Upper lobe of left lung (tissue), 6 donors: ENCODE measurements at places on chromosomes 5 and 9. TPM values are rescaled to one million over a fixed set of nuclear protein-coding genes. Genes with fewer than 3 reads are reported as not detected.

The COL23A1 gene
- 0.61 TPM for total RNA-seq

The CAMK4 gene
- 2.2 TPM for total RNA-seq

DNA sequence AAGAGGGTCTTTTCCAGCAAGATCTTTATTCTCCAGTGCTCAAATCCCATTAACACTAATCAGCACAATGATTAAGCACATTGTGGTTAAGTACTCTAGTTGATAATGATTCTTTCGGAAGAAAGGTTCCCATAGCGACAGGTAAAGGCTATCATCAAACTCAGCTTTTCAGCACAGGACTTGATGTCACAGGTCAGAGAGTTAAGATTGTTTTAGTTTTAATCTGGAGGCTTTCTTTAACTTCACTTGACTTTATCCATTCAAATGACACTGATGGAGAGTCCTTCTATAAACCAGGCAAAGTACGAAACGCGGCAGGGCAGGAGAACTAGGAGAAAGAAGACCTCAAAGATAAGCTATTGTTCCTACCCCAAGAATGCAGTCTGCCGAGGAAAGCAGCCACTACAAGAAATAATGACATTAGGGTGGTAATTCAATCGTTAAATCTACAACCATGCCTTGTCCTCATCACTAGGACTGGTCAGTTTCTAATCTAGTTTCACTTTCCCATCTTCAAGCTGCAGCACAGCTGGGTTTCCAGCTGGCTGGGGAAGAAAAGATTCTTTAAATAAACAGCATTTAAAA lies 4.6 kb downstream of the NRG2 start:
- no peak for DNase-seq

DNA sequence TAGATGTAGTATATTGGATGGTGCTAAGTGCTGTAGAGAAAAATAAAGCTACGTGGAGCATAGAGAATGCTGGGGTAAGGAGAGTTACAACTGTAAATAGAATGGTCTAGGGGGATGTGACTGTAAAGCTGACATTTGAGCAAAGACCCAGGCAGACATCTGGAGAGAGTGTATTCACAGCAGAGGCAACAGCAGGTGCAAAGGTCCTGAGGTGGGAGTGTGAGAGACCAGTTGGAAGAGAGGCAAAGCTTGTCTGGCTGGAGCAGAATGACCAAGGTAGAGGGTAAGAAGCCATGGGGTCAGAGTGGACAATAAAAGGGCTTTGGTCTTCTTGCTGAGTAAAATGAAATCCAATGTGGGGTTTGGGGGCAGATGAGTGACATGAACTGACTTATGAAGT lies 92.9 kb upstream of the IQGAP2 start:
- DNase-seq = no peak

GRCh38 chr9:35703906-35704672 lies 14.4 kb upstream of the TPM2 start:
- no peak for DNase-seq

DNA sequence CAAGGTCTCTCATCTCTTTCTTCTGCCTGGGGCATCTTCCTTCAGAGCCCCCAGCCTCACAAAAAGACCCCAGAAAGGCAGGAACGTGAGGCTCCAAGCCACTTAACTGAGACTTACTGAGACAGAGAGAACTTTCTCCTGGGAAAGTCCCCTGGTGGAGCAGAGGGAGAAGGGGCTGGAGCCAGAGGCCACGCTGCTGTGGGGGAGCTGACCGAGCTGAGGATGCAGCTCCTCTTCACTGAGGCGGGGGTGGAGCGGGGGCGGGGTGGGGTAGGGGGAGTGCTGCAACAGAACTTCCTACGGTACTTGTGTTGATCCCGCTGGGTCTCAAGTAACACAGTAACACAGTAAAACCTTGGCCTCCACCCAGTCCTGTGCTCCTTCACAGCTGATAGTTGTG lies 204.0 kb downstream of the FSTL4 start:
- no peak for DNase-seq

- no peak for DNase-seq
Observed at GRCh38 chr9:109403766-109404320, 83.0 kb upstream of the EPB41L4B start.

GRCh38 chr5:176400382-176401156 lies 12.0 kb downstream of the HIGD2A start:
- no peak for DNase-seq

DNA sequence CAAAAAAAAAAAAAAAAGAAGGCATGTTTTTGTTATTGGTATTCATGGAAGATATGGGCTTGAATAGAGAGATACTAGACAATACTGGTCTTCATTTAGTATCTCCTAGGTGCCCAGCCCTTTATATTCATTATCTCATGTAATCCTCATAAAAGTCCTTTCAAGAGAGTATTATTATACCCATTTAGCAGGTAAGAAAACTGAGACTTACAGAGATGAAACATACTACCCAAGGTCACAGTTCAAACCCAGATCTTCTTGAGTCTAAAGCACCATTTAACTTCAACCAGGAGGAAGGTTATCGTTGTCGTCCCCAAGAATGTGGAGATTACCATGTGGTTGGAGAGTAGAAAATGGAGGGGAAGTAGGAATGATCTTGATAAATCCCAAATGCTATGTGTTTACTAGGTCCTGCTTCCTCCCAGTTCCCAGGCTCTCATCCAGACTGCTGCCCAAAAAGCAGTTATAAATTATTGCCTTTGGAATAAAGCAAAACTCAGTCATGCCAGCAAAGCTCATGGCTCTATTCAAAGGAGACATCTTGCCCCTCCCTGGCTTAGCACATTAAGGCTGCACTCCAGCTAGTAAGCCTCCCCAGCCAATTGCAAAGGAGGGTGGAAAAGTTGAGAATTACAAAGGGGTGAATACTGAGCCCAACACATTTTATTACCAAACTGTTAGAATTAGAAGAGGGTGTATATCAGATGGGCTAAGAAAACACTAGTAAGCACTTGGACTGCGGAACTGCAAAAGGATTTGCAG lies 163.9 kb downstream of the PIK3R1 start:
- DNase-seq = no peak
